ENCODE measurements at places on chromosomes 13 and 19.

DNA sequence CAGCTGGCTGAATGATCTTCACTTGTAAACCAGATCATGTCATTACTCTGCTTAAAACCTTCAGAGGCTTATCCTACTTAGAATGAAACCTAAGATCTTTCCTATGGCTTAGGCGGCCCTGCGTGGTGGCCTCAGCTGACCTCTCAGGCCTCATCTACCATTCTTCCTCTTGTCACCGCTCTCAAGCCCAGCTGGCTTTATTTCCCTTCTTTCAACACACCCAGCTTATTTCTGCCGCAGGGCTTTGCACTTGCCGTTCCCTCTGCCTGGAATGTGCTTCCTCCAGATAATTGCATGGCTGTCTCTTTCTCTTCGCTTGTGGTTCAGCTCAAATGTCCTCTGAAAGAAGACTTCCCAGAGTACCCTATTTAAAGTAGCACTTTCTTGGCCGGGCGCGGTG lies 3.6 kb upstream of the ASF1B start:
- no peak for DNase-seq

DNA sequence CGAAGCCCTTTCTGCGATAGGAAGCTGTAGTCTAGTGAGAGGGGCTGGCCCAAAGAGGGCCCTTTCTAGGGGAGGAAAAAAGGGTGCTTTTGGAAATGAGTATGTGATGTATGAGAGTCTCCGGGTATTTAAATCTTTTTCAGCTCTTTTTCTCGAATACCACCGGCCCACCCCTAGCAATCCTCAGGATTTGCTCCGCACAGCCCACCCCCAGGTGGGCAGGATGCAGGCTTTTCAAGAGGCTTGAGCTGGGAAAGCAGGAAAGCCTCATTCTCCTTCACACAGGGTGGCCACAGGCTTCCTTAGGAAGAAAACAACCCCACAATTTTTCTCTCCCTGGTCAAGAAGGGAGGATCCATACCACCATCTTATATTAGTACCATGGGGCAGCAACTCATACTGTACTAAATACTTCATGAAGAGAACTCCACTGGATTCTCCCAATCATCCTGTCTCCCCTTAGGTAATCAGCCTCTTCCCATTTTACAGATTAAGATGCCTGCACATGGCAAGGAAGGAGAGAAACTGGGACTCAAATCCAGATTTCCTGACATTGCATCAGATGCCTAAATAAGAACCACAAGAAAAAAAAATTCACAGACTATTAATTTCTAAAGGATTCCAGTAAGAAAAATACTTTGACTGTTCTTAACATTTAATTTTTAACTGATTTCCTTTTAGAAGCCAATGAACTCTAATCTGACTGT lies 84.4 kb downstream of the STK24 start:
- no peak for DNase-seq

DNA sequence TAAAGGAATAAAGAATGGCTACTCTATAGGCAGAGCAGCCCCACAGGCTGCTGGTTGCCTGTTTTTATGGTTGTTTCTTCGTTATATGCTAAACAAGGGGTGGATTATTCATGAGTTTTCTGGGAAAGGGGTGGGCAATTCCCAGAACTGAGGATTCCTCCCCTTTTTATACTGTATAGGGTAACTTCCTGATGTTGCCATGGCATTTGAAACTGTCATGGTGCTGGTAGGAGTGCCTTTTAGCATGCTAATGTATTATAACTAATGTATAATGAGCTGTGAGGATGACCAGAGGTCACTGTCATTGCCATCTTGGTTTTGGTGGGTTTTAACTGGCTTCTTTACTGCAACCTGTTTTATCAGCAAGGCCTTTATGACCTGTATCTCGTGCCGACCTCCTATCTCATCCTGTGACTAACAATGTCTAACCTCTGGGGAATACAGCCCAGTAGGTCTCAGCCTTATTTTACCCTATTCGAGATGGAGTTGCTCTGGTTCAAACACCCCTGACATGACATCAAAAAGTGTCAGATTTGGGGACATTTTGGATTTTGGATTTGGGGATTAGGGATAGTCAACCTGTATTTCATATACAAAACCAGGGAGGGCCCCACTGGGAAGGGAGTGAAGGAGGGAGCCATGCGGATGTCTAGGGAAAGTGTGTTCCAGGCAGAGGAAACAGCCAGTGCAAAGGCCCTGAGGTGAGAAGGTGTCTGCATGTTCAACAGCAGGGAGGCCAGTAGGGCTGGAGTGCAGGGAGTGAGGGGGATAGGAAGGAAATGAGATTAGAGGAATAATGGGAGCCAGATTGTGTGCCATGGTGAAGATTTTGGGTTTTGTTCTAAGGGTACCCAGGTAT lies 10.9 kb downstream of the FXYD5 start:
- no peak for DNase-seq

GRCh38 chr13:45915686-45916439 lies 64.3 kb upstream of the SIAH3 start:
- DNase-seq, result no peak

- DNase-seq, result peak; percentile 69
Measured at GRCh38 chr19:35545855-35546381, 492 bp downstream of the TMEM147 start.
